Stimulated activated CD4-positive, alpha-beta T cell treated with anti-CD3 and anti-CD28 coated beads, Interleukin-15, amount 100 ng/mL, for 1 hour (primary cell): ENCODE measurements at places on chromosomes 6 and 20.

DNA sequence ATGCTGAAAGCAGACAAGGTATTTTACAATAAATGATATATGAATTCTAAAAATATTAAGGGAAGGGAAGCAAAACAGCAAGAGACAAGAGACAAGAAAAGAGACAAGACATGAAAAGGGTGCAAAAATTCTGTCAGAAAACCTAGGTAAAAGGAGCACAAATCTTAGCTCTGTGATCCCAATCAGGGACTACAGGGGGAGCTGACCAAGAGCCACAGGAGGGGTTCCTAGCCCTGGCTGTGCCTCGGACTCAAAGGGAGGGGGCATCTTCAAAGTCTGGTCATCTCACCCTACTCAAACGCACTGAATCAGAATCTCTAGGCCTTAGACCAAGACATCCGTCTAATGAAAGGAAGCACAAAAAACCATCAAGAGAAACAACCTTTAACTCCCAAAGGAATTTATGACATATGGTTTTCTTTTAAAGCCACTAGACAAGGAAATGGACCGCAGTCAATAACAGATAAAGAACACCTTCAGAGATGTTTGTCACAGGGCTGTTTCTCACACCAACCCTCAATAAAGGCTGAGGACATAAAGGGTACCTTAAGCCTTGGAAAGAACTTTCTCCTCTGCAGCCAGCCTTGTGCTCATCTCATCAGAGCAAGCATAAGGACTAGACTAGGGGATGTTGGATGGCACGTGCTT lies 130.4 kb upstream of the CDYL start:
- DNase-seq = no peak

- DNase-seq = no peak
Measured at GRCh38 chr6:80544555-80544954, 438.1 kb downstream of the BCKDHB start.

DNA sequence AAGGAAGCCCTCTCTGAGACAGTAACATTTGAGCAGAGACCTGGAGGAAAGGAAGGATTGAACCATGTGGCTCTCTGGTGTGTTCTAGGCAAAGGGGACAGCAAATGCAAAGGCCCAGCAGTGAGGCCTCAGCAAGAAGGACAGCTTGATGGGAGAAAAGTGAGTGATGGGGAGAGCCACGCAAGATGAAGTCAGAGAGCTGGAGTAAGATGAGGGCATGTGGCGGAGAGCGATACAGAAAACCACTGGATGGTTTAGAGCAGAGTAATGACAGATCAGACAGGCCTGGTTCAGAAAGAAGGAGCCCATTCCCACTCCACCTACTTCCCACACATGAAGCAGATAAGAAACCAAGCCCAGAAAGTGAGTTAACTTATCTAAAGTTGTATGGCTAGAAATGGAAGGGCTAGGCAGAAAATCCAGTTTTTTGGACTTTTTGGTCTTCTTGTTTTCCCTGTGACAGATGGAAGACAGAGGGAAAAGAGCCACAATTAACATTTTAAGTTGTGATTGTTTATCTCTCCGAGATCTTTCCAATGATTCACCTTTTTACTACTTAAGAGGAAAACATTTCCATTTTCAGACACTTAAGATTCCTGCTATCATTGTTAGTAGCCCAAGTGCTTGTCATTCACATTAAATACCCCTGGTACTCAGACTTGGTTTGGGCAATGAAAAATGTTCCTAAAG lies 723 bp upstream of the SNPH start:
- DNase-seq = no peak

DNA sequence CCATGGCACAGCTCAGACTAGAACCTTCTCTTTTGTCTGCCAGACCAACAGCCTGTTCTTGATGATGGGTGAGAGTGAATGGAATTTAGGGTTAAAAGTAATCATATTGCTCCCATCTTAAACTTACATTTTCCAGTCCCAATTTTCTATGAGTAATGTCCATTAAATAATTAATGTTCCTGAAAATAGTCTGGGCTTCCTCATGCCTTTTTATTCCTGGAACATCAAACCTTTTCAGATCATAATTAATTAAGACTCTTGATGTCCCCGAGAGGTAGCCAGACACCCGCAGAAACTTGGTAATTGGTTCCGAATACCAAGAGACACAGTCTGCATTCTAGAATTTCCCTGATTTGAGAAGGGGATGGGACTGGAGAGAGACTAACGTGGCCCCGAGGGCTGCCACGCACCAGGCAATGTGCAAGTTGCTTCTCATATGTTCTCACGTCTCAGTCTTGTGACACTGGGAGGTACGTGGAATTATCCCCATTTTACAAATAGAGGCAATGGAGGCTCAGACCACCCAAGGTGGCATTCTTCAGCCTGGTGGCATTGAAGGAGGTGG lies 78.6 kb upstream of the TOX2 start:
- no peak for DNase-seq

DNA sequence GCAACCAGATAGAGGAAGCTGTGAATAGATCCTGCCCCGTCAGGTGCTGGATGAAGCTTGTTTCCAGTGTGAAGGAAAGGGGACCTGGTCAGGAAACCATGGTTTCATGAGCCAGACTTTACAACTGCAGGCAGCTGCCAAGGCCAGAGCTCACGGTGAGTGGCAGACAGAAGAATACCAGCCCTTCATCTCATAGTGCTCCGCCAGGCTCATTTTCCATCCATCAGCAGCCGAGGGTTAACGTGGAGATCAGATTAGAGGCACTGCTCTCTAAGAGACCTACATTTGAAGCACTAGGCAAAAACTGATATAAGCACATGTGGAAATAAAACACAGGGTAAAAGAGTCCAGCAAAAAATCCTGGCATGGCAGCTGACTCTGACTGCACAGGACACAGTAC lies 172.4 kb downstream of the CD24 start:
- no peak for DNase-seq

- no peak for DNase-seq
Measured at GRCh38 chr20:32965115-32965514, 39.1 kb downstream of the SUN5 start.

- no peak for DNase-seq
Measured at GRCh38 chr6:165842281-165842936, 179.4 kb upstream of the PDE10A start.
